NCI-H2081 treated with DMSO at 0.1 percent for 48 hours (cell line): ENCODE measurements at places on chromosomes 2 and 18.

DNA sequence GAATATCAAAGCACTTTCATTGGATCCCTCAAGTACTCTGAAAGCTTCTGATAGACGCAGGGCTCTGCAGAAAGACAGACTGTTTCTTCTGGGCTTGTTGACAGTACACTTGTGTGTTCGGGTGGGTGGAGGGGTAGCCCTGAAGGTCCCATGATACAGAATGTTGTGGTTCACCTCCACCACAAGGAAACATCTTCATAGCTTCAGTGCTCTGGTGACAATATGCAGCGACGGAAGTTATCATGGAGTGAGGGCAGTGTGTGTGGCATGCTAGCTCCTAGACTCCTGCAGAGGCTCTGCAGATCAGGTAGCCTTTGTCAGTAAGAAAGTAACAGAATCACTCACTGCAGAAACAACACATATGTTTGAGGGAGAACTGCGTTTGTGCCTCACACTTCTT lies 90.7 kb downstream of the MEIS1 start:
- DNase-seq, result no peak

DNA sequence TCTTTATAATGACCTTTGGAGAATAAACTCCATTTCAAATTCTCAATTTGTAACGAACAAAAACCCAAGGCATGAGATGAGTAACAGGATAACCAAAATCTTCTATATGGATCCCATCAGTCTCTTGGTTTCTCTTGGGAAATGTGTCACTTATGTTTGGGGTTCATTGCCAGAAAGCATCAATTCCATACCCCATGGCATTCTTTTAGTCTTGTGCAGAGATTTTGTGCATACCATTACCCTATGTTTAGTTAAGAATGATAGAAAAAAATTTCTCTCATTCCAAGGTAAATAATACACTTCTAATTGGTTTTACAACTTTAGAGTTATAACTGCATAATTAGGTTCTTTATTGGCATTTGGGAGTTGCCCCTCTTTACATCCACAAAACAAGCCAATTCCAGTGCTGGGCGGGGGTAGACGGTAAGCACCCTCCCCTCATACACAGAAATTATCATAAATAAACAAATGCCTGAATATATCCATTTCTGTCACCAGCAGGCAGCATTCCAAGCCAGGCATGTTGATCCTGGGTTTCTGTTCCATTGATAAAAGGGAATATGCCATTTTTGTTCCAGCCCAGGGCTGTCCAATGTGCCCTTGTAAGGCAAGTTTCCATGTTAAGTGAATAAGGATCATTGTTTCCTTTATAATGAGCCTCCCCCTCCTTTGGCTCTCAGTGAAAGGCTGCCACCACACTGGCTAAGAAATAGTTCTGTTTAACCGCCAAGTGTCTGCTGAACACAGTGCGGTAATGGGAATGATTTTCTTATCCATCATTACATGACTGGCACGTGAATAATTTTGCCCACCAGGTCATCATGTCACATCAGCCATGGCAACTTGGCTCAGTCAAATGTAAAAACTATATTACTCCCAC lies 680.1 kb upstream of the ZEB2 start:
- DNase-seq, result no peak

DNA sequence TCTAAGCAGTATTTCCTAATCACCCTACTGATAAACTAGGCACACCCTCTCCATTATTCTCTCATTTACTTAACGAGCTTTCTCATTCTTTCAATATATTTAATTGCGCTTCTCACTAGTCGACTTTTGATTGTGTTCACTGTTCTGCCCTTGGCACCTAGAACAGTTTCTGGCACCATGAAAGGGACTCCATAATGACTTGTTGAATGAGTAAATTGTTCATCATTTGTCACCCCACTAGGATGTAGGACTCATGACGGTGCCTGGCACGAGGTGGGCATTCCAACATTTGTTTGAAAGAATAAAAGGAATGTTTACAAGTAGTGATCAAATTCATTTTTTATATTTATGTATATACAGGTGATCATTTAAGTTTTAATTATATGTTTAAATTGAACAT lies 123.7 kb downstream of the DIS3L2 start:
- DNase-seq, result peak; percentile 32

- no peak for DNase-seq
Observed at GRCh38 chr2:56244911-56245530, 61.2 kb downstream of the CCDC85A start.

DNA sequence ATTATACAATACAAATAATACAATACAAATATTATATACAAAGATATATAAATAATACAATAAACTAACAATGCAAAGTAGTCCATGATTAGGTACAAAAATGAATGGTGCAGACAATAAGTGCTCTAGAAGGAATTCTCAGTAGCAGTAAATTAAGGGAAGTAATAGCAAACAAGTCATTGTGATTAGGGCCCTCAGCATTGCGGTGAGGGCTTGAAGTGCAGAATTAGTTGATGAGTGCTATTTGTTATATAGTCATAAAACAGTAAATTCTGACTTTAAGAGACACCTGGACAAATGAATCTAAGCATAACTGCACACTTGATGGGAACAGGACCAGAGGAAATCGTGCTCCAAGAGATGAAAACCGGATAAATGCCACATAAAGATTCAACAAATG lies 74.9 kb downstream of the ANKRD44 start:
- no peak for DNase-seq

- no peak for DNase-seq
Observed at GRCh38 chr2:219453671-219454590, 19.3 kb downstream of the SPEG start.

- DNase-seq, result no peak
Observed at GRCh38 chr18:68439642-68440041, 275.3 kb downstream of the TMX3 start.

- DNase-seq, result no peak
Observed at GRCh38 chr2:143139835-143140393, 10.7 kb downstream of the ARHGAP15 start.

- no peak for DNase-seq
Observed at GRCh38 chr2:241808721-241809382, at the start of gene NEU4. NEU4 (plus strand) TSS chr2:241809193; CDS start chr2:241814485, 5,292 bp downstream.

DNA sequence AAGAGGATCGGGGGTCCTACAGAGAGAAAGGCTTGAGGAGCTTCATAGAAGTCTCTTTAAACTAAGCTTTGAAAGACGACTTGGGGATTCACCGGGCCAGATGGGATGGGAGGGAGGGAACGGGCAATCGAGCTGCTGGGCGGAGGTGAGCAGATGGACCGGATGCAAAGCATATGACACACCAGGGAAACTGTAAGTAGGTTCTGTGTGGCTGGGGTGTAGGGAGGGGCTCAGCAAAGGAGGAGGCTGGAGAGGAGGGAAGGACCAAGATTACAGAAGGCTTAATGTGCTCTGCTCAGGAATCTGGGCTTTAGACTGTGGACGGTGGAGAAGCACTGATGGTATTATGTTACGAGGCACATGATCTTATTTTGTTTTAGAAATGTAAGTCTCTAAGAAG lies 131.5 kb downstream of the MAIP1 start:
- DNase-seq, result no peak

GRCh38 chr2:5596868-5597267 lies 95.3 kb upstream of the SOX11 start:
- no peak for DNase-seq

DNA sequence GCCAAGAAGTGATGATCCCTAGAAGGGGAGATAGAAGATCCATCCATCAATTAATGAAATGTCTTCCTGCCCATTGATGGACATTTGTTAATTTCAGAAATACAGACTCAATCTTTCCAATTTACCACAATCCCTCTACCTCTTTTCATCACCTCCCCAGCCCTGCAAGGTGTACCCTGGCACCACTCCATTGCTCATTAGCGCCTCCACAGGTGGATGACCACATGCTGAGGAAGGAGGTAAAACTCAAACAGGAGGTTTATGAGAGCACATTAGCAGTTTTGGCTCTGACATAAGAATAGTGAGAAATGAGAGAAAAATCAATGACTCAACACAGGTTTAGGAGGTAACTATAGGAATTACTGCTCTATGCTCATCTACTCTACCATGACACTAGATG lies 208.0 kb downstream of the C1D start:
- no peak for DNase-seq

DNA sequence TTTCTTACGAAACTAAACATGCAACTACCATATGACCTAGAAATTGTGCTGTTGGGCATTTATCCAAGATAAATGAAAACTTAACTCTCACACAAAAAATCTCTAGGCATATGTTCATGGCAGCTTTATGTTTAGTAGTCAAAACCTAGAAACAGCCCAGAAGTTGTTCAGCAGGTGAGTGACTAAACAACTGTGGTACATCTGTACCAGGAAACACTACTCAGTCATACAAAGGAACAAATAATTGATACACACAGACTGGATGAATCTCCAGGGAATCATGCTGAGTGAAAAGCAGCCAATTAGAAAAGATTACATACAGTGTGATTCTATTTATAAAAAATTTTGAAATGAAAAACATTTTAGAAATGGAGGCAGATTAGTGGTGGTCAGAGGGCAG lies 29.3 kb downstream of the DYNC2LI1 start:
- no peak for DNase-seq

DNA sequence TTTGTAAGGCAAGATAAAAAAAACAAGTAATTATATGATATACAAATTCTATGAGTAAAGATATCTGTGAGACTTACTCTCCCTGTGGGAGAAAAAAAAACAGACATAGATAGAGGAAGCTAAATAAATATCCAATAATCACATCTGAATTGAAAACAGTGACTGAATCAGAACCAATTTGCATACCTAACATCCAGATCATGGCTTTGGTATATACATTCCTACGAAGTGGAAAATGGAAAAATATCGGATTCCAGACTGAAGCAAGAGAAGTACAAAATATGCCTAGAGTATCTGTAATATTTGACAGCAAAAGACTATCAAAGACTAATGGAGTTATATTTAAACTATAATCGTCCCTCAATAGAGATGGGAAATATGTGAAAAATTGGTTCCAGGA lies 1108.1 kb upstream of the CHAC2 start:
- DNase-seq, result no peak

GRCh38 chr2:197280015-197280702 lies 30.4 kb downstream of the ANKRD44 start:
- no peak for DNase-seq

DNA sequence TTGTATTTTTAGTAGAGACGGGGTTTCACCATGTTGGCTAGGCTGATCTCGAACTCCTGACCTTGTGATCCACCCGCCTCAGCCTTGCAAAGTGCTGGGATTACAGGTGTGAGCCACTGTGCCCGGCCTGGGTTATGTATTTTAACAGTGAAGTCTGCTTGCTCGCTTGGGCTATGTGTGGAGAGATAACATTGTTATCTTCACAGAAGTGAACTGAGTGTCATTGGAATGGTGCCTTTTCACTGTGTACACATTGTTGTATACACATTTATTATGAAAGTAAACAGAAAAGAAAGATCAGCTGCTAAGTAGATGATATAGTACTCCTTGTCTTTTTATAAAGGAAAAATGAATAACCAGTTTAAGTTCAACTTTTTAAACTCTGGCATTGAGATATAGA lies 30.4 kb downstream of the RNF138 start:
- no peak for DNase-seq

- DNase-seq, result no peak
Observed at GRCh38 chr2:69298261-69298660, 88.8 kb downstream of the GFPT1 start.

- no peak for DNase-seq
Observed at GRCh38 chr18:75471850-75472249, 44.3 kb upstream of the SMIM21 start.

GRCh38 chr2:12770300-12770968 lies 53.7 kb downstream of the TRIB2 start:
- no peak for DNase-seq

- DNase-seq, result no peak
Observed at GRCh38 chr2:231708773-231709635, 679 bp downstream of the PTMA start.

- no peak for DNase-seq
Observed at GRCh38 chr2:174666312-174666711, 68.7 kb upstream of the WIPF1 start.

- no peak for DNase-seq
Observed at GRCh38 chr2:21646345-21646744, 522.6 kb downstream of the TDRD15 start.

DNA sequence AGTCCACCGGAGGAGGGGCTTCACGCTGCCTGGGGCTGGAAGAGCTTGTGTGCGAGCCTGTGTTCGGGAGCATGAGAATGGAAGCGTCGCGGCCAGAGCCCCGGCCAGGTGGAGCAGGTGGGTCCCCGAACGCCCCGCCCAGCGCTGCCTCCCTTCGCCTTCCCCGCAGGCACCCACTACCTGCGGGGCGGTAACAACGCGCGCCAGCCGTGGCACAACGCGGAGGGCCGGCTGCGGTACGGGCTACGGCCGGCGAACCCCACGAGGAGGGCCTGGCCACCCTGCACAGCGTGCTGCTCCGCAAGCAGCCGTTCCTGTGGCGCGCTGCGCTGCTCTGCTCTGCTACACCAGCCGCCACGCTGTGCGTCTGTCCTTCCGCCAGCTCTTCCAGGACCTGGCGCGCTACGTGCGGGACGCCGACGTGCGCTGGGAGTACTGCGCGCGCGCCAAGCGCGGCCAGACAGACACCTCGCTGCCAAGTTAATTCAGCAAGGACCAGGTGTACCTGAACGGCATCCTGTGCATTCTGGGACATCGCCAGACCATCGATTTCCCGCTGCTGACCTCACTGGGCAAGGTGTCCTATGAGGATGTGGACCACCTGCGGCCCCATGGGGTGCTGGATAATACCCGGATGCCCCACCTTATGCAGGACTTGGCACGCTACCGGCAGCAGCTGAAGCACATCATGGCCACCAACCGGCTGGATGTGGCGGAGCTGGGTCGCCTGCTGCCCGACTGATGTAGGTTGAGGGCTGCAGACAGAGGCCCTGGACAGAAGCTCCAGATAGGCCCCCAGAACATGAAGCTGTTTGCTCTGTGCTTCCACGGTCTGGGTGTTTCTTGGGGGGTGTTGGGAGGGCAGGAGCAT lies 200.6 kb downstream of the NAPG start:
- peak; percentile 86 for DNase-seq

- no peak for DNase-seq
Observed at GRCh38 chr2:113818382-113818951, 62.0 kb upstream of the SLC35F5 start.

- DNase-seq, result no peak
Observed at GRCh38 chr2:179096090-179096489, 46.2 kb upstream of the CCDC141 start.
